ENCODE measurements at places on chromosomes 7 and 10. TPM values are rescaled to one million over a fixed set of nuclear protein-coding genes. Genes with fewer than 3 reads are reported as not detected.

GRCh38 chr7:26440233-26441001 lies 148.8 kb downstream of the SNX10 start:
- no peaks in the 10 kb centered on the region for H3K27me3 ChIP-seq
- H3K36me3 ChIP-seq: no peaks in the 10 kb centered on the region
- DNase-seq: no peak
- H3K4me3 ChIP-seq: no peak overlapping the region
- H3K27ac ChIP-seq: no peak overlapping the region
- no peaks in the 10 kb centered on the region for H3K4me1 ChIP-seq

ATOH7 gene
- total RNA-seq: 0.12 TPM

DNA sequence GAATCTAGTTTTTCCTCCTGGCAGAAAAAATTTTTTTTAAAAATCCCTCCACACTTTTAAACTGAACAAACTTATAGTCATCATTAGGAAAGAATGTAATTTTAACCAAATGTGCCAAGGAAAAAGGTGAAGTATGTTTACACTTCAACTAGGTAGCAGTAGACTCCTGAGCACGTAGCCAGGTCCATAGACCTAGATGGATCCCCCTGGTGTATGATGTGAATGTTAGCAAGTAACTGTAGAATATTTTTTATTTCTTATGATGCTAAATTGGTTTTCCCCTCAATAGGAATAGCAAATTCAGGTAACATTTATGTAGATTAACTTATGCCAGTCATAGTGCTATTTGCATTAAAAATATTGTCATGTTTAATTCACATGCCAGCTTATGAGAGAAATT lies 19.6 kb downstream of the CABCOCO1 start:
- no peaks in the 10 kb centered on the region for H3K36me3 ChIP-seq
- H3K27me3 ChIP-seq: no peaks in the 10 kb centered on the region
- no peaks in the 10 kb centered on the region for H3K4me1 ChIP-seq
- no peak overlapping the region for H3K27ac ChIP-seq
- no peak for DNase-seq
- H3K4me3 ChIP-seq: no peak overlapping the region

DNA sequence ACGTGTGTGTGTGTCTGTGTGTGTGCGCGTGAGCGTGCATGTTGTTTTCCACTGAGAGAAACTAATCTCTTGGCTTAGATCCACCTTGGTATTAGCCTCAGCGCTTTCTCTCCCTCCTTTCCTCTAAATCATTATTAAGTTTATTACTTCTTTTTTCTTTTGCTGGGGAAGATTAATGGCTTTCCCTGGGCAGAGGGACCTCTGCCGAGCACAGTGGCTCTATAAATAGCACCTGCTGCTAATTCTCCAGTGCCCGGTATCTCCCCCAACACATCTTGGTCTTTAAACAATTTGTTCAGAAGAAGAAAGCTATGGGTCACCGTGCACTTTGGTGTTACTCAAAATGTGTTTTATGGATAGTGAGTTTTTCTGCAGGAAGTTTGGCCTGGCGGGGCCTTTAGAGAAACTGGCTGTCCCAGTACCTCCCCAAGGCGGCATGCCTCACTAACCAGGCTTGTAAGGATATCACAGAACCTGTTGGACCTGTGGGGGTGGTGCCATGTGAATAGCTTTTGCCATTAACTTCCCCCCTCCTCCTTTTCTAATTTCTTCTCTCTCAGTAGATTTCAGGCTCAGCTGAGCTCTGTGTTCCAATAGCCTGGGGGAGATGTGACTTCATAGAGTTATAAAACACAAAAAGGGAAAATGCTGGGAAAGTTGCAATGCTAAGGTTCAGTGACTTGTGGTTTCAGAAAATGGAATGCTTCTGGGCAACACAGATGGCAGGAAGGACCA lies 70.1 kb upstream of the RAB11FIP2 start:
- H3K4me1 ChIP-seq: no peaks in the 10 kb centered on the region
- no peak overlapping the region for H3K4me3 ChIP-seq
- no peak for DNase-seq
- H3K27ac ChIP-seq: no peak overlapping the region

FAM25C gene
- not detected for total RNA-seq

- DNase-seq: no peak
- H3K27ac ChIP-seq: no peak overlapping the region
- peaks cover 7% of the 10 kb centered on the region for H3K4me1 ChIP-seq
- H3K4me3 ChIP-seq: no peak overlapping the region
- H3K27me3 ChIP-seq: no peaks in the 10 kb centered on the region
Observed at GRCh38 chr10:116719804-116720203, 22.6 kb downstream of the HSPA12A start.

DNA sequence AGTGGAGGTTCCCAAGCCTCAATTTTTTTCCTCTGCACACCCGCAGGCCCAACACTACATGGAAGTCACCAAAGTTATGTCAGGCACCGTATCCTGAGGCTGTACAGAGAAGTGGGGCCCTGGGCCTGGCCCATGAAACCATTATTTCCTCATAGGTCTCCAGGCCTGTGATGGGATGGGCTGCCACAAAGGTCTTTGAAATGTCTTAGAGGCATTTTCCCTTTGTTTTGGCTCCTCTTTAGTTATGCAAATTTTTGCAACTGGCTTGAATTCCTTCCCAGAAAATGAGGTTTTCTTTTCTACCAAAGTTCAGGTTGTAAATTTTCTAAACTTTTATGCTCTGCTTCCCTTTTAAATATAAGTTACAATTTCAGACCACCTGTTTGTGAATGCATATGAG lies 365.2 kb downstream of the HGF start:
- H3K4me1 ChIP-seq: peaks cover 45% of the 10 kb centered on the region
- no peak for DNase-seq
- H3K27me3 ChIP-seq: no peaks in the 10 kb centered on the region
- no peak overlapping the region for H3K27ac ChIP-seq
